ENCODE measurements at places on chromosomes 1 and 21. TPM values are rescaled to one million over a fixed set of nuclear protein-coding genes. Genes with fewer than 3 reads are reported as not detected.

NBPF3 gene
- 3.0 TPM for total RNA-seq

TTC34 gene
- 0.35 TPM for total RNA-seq

TRPM2 gene
- 1.2 TPM for total RNA-seq

RNF223 gene
- not detected for total RNA-seq

CNR2 gene
- total RNA-seq = not detected

TAS1R1 gene
- not detected for total RNA-seq

C1orf185 gene
- total RNA-seq = not detected

SOD1 gene
- total RNA-seq = 384 TPM

FMO1 gene
- 1.3 TPM for total RNA-seq

SLAMF7 gene
- 1.2 TPM for total RNA-seq

SPRR3 gene
- not detected for total RNA-seq

ATPAF1 gene
- total RNA-seq = 190 TPM

CFH gene
- 58.0 TPM for total RNA-seq

- DNase-seq = no peak
Observed at GRCh38 chr1:24640288-24640687, 2.8 kb upstream of the SRRM1 start.

DNA sequence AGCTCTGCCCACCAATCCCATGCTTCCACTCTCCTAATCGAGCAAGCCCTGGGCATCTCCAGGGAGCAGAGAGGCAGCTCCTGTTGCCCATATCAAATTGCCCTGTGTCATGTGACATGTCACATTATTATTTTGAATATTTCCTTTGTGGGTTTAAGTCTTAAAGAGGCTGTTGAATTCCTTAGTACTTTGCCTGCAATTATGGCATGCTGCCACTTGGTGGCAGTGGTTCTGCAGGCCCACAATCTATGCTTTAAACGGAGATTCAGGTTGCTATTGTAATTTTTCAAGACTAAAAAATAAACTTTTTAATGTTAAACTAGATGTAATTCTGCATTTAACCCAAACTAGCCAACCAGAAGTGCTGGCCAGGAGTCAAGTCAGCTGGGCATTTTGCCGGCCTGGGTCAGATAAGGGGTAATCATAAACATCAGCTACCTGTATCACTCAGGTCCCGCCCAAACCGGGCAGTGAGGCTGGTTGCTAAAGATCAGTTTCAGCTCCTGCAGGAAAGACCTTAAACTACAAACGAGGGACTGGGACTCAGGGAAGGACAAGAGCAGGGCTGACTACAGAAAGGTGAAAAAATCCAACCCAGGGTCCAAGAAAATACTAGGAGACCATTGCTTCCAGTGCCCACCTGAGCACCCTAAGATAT lies 37.3 kb upstream of the ARHGEF16 start:
- no peak for DNase-seq

DNA sequence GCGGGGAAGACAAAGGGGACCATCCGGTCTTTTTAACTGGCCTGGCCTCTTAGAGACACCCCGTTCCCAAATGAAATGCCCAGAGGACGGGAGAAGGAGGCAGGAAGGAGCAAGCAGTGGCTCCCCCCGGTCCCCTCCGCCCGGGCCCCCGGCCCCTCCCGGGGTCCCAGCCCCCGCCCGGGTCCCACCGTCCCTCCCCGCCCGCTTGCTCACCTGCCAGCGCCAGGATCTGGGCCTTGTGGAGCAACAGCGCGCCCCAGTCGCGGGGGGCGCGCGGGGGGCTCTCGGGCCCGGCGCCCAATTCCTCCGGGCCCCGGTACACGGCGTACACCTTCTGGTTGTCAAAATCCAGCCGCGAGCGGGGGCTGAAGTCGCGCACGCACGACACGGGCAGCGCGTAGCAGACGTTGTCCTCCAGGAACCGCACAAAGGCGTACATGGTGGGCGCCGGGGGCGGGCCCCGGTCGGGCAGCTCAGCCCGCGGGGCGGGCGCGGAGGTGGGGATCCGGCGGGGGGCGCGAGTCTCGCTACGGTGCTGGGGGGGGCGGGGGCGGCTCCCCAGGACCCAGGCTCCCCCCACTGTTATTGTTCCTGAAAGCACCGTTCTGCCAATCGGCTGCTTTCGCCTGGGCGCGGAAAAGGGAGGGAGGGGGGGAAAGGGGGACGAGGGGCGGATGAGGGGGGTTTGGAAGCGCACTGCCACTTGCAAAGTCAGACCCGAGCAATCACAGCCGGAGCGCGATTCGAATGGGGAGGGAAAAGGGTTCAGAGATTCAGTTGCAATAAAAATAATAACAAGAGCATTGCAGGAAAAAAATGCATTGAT lies at the start of gene BEND5:
BEND5 (minus strand) TSS at position 499 of the 826 bp plus-strand sequence; CDS start at position 439, 60 bp downstream.
- DNase-seq = peak; percentile 76

GRCh38 chr1:184379111-184379752 lies 7.6 kb upstream of the C1orf21 start:
- no peak for DNase-seq

- peak; percentile 63 for DNase-seq
Observed at GRCh38 chr21:44708213-44708865, 3.0 kb downstream of the TSPEAR start.

- no peak for DNase-seq
Observed at GRCh38 chr1:214386747-214387146, 105.8 kb downstream of the SMYD2 start.

- no peak for DNase-seq
Observed at GRCh38 chr1:158000507-158000906, 7.1 kb downstream of the KIRREL1 start.

GRCh38 chr1:228527596-228527995 lies 40.4 kb downstream of the RNF187 start:
- DNase-seq = no peak

- DNase-seq = no peak
Observed at GRCh38 chr21:20315042-20315441, 683.2 kb upstream of the NCAM2 start.

- DNase-seq = no peak
Observed at GRCh38 chr1:245978915-245979314, 528.2 kb downstream of the SMYD3 start.

- no peak for DNase-seq
Observed at GRCh38 chr1:228852024-228852423, 116.7 kb downstream of the RHOU start.

DNA sequence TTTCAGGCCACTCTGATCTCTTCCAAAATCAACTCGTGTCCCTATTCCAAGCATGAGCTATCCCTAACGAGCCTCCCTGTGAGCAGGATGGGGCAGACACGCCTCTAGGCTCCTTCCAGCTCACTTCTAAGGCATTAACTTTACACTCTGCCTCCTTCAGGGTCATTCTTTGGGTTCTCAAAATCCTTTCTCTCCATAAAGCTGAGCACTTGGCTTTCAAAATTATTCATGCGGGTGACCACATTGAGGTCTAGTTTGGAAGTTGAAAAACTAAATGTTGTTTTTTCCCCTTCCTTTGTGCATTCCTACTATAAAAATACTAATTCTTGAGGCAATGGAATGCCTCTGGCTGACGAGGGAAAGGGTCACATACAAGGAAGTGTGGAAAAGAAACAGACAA lies 33.5 kb upstream of the BMP8B start:
- no peak for DNase-seq

- no peak for DNase-seq
Observed at GRCh38 chr1:181513786-181514297, 30.5 kb downstream of the CACNA1E start.

DNA sequence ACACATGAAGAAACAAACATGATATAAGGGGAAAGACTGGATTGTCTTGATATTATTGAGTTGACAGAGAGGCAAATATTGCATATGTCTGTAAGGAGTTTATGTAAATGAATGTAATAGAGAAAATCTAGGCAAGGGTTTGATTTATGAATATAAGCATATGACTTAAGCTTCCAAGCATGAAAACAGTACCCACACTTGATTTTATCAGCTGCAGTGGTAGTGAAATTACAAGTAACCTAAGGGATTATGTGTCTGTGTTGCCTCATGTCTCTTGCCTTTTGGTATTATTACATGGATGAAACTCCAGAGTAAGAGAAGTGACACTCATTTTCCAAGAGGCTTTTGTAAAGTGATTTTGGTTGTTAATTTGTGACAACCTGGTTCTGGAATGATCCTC lies 1678.9 kb downstream of the KCNT2 start:
- DNase-seq = no peak

DNA sequence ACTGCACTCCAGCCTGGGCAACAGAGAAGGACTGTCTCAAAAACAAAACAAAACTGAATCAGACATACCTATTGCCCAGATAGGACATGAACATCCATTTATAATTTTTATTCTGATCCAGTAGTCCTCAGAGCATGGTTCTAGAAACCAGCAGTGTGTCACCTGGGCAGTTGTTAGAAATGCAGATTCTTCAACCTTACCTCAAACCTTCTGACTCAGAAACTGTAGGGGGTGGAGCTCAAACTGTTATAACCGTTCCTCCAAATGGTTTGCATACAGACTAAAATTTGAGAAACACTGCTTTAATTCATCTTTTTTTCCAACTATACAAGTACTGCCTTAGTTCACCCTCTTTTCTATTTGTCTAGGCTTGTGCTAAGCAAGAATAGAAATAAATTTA lies 6.0 kb downstream of the NASP start:
- DNase-seq = no peak

GRCh38 chr1:25795946-25796810 lies 3.8 kb upstream of the SELENON start:
- no peak for DNase-seq

DNA sequence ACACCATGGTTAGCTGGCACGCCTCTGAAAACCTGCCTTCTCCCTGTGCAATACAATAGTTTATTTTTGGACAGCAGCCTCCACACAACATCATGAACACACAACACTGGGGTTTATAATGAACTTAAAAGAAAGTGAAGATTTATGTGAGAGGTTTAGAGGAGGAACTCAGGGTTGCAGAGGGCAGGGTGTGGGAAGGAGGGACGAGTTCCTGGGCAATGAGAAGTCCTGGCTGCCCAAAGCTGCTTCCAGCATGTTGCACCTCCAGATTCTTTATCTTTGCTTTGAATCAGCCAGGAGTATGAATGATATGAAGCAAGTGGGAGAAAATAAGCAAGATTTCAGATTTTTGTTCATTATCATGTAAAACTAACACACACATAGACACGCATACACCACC lies 11.3 kb upstream of the LRRC8D start:
- DNase-seq = no peak

DNA sequence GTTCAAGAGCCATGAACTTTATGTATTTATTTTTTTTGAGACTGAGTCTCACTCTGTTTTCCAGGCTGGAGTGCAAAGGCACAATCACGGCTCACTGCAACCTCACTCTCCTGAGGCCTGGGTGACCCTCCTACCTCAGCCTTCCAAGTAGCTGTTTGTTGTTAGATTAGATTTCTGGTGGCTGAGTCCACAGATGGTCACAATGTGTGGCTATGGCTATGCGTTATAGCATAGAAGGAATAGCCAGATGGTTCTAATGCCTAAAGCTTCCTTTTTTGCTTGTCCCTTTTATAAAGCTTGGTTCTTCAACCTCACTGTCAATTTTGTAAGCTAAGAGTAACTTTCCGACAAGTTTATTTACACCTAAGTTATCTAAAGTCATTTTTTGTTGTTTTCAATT lies 62.3 kb upstream of the FMN2 start:
- DNase-seq = no peak

- no peak for DNase-seq
Observed at GRCh38 chr1:203116091-203116820, 11.3 kb upstream of the ADORA1 start.

GRCh38 chr1:72635719-72636118 lies 353.4 kb upstream of the NEGR1 start:
- no peak for DNase-seq

DNA sequence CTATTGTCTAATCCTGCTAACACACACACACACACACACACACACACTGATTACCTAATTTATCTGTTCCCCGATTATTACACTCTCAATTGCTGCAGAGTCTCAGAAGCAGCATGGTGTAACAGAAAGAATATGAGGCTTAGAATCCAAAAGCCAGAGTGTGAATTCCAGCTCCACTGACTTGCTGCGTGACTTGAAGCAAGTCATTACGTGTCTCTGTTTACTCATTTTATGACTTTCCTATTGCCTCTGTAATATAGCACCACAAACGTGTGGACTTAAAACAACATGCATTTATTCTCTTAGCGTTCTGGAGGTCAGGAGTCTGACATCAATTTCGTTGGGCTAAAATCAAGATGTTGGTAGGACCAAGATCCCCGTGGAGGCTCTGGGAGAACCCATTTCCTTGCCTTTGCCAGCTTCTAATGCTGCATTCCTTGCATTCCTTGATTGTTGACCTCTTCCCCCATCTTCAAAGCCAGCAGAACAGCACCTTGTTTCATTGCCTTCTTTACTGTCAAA lies 55.9 kb upstream of the ATP5PO start:
- no peak for DNase-seq

- no peak for DNase-seq
Observed at GRCh38 chr1:45348020-45348419, 7.8 kb upstream of the MUTYH start.

- no peak for DNase-seq
Observed at GRCh38 chr1:235990330-235990795, 74.5 kb downstream of the NID1 start.

DNA sequence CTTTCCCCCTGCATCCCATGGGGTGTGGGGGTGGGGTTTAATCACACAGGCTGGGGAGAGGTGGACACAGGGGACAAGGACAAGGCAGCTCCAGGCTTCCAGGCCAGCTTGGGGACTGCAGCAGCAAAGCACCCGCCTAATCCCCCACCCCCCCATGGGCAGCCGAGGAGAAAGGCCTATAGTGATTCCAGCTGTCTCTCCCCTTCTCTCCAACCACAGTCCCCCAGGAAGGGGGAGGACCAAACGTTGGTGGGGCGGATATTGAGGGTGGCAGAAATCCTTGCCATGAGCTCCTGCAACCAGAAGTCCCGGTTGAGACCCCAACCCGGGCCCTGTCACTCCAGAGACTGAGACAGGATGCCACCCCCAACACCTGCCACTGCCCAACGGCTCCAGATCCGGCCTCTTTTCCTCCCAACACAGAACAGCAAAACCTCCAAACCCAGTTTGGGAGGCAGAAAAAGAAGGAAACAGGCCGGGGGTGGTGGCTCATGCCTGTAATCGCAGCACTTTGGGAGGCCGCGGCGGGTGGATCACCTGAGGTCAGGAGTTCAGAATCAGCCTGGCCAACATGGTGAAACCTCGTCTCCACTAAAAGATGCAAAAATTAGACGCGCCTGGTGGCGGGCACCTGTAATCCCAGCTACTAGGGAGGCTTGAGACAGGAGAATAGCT lies 1.7 kb downstream of the EPHA2 start:
- DNase-seq = no peak

GRCh38 chr21:16363100-16363499 lies 633.3 kb downstream of the USP25 start:
- DNase-seq = no peak

Data from cardiac septum (tissue), 1 donor.